Omental fat pad (tissue), 4 donors: ENCODE measurements at places on chromosomes 3 and 15. TPM values are rescaled to one million over a fixed set of nuclear protein-coding genes. Genes with fewer than 3 reads are reported as not detected.

Gene SAMD7
- total RNA-seq, result not detected

Gene PGBD4
- 1.1 TPM for total RNA-seq

DNA sequence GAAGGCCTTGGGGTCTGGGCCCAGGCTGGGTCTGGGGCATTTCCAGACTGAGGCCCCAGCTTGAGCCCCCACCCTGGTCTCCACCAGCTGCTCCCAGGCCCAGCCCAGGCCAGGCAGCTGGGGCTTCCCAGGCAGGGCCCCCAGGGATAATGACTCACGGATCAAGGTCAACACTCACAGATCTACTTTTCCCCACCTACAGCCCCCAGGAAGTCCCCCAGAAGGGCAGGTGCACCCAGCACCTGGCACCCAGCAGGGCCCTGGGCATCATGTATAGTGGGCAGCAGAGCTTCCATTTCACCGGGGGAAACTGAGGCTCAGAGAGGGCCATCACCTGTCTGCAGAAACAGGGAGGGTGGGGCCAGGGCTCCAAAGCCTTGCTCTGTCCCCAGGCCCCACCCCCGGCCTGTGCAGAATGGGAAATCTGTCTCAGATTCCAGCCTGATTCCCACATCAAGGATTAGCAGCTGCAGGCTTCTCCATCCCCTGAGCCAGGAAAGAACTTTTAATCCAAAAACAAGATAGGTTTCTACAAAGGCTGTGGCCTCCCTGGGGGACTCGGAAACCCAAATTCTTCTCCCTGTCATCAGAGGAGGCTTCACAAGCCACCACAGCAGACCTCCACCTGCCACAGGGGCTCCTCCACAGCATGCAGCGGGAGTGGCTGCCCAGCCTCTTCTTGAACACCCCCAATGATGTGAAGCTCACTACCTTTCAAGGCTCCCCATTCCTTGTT lies 49.8 kb downstream of the IQSEC1 start:
- no peak for DNase-seq

DNA sequence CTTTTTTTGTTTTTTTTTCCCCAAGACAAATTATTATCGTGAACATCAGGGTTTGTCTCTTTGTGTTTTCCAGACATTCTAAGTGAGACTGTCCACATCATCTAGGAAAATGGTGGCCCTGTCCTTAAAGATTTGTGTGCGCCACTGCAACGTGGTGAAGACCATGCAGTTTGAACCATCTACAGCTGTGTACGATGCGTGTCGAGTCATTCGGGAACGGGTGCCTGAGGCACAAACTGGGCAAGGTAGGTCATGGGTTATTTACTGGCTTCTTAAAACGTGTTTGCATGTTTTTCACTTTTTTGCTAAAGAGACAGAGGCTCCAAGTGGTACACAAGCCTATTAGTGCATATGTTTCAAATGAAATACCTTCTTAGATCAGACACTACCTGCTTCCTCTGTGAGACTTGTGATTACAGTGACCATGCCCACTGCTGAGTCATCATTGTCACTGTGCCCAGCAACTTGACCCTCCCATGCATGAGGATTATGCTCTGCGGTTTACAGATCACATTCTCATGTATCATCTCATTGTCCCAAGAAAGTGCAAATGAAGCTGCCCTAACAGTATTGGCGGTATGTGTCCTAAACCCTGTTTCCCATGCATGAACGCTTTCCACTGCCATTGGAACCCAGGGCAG lies 395.2 kb upstream of the TPM1 start:
- no peak for DNase-seq

DNA sequence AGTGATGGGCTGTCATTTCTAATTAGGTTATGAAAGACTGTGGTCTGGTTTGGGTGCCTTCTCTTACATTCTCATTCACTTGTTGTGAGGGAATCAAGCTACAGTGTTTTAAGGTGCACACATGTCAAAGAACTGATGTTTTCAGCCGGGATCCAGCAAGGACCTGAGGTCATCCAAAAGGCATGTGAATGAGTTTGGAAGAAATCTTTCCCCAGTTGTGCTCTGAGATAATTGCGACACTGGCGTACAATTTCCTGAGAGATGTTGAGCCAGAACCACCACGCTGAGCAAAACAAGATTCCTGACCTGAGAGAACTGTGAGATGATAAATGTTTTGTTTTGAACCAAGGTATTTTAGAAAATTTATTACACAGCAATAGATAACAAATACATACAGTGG lies 295.3 kb upstream of the SLITRK3 start:
- no peak for DNase-seq

DNA sequence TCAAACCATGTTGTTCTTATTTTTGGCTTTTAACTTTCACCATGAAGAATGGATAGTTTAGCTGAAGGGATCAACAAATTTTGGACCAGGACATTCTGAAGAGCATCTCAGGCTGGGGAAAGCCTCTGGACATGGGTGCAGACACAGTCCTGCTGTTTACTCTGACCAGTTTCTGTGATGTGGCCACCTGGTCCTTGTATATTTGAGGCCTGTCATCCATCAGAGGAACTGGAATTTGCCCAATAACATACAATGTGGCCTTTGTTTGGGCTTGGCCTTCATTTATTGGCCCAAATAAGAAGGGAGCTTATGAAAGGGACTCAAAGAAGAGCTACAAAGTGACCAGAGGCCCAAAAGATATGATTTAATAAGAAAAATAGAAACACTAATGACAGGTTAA lies 127.9 kb downstream of the MYRIP start:
- DNase-seq, result no peak

DNA sequence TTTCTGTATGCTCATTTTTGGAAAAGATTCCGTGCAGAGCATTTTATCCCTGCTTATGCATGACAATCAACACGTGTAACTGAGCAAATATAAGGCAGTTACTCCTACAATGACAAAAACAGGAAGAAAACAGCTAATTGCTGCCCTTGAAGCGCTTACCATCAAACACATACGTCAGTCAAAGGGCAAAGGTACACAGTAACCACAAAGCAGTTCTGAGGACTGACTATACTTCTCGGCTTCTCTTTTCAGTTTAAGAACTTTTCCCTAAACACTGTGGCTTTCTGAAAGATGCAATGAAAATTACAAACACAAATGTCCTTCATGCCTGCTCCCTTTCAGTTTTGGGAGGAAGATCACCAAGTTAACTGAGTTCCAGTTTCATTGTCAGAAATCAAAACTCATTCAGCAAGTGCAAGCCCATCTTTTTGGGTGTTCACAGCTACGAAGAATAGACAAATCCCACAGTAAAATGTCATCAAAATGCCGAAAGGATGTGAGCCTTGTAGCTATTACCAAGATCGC lies 602.8 kb downstream of the FOXP1 start:
- no peak for DNase-seq

GRCh38 chr15:97903971-97904572 lies 56.4 kb upstream of the ARRDC4 start:
- DNase-seq, result no peak
